ENCODE measurements at places on chromosomes 13 and 19. TPM values are rescaled to one million over a fixed set of nuclear protein-coding genes. Genes with fewer than 3 reads are reported as not detected.

The LRRC4B gene
- total RNA-seq, result 78.3 TPM

The CRX gene
- total RNA-seq, result not detected

The ZIC2 gene
- 2.4 TPM for total RNA-seq

The CYP4F2 gene
- total RNA-seq, result not detected

The SUPT20H gene
- total RNA-seq, result 62.0 TPM

The TNPO2 gene
- 68.5 TPM for total RNA-seq

The CLDN10 gene
- 4.5 TPM for total RNA-seq

GRCh38 chr19:54451331-54451871, 2.4 kb downstream of the LENG8 start:
- DNase-seq, result no peak

DNA sequence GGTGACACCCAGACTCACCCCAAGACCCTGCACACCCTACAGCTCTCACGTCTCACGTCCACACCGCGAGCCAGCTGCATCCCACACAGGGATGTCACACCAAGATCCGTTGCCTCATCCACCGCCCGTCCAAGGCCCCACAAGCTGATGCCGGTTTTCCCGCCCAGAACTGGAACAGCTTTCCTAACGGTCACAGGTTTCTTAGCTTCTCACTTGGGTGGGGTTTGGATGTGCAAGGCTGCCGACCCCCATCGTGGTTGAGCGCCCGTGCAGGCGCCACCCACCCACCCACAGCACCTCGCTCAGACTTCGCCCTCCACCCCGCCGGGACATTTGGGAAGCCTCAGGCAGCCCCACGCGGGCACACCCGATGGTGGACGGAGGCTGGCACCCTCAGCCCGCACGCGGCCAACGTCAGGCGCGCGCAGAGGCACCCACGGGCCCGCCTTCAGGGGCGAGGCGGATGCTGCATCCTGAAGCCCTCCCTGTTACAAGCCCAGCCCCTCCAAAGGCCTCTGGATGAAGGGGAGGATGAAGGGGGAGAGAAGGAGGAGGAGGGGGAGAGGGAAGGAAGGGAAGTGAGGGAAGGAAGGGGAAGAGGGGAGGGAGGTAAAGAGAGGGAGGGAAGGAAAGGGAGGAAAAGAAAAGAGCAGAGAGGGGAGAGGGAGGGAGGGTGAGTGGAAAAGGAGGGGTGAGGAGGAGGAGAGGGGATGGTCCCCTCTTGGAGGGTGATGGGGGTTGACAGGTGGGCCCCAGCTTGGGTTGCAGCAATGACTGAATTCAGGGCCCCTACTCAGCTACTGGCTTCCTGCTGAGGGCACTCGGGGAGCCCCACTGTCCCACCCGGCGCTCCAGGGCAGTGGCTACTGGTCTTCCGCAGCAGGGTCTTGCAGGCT, 12.8 kb downstream of the ONECUT3 start:
- no peak for DNase-seq

DNA sequence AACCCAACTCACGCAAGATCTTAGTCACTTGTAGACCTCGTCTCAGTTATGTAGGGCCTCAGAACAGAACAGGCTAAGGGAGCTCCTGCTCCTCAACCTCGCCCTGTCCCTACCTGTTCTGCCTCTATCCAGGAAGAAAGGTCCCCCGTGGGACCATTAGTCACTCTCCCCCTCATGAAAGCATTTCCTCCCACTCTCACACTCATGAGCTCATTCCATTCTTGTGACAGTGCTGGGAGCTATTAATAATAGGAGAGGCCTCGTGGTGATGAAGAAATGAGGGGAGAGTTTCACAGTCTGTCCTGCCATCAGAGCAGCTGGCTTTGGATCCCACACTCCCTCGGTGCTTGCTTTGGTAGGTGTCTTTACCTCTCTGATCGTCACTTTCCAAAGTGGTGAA, 10.2 kb downstream of the PPP2R1A start:
- no peak for DNase-seq

- no peak for DNase-seq
These were observed 30.1 kb downstream of the ZNF557 start for GRCh38 chr19:7099597-7099921.

- no peak for DNase-seq
These were observed 35.1 kb downstream of the ATP4B start for GRCh38 chr13:113622791-113623490.

DNA sequence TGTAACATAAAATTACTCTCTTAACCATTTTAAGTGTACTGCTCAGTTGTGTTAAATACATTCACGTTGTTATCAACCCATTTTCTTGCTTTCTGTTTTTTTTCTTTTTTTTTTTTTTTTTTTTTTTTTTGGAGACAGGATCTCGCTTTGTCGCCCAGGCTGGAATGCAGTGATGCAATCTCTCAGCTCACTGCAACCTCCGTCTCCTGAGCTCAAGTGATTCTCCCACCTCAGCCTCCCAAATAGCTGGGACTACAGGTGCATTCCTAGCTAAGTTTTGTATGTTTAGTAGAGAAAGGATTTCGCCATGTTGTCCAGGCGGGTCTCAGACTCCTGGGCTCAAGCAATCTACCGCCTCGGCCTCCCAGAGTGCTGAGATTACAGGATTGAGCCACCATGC, 42.5 kb upstream of the C13orf42 start:
- DNase-seq, result no peak

DNA sequence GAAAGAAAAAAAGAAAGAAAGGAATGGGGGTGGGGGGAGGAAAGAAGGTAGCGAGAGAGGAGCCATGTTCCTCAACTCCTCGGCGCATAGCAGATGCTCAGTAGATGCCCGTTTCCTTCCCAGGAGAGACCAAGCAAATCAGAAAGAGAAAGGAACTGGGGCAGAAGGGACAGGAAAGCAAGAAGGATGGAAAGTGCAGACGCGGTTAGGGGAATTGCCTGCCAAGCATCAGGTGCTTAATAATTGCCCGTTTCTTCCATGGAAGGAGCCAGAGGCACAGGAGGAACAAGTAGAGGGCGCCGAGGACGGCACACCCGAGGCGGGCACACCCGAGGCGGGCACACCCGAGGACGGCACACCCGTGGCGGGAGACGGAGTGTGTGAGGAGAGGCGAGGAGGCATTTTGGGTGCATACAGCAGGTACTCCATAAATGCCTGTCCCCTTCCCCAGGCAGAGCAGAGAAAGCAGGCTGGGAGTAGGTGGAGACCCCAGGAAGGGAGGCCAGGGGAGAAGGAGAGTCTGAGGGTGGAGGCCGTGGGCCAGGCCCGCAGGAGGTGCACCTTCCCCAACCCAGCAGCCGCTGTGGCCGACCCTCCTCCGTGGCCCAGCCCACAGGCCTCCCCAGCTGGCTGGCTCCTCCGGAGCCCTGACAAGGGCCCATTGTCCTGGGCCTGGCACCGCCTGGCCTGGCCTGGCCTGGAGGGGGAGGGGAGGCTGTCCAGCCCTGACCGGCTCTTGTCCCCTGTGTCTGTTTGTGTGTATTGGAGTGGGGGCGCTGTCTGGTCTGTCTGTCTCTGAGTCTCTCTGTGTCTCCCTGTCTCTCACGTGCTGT, 14.6 kb downstream of the JOSD2 start:
- DNase-seq, result peak; percentile 82

- no peak for DNase-seq
These were observed at the start of gene GJB2 for GRCh38 chr13:20192836-20193161. GJB2 (minus strand) TSS chr13:20192938; CDS start chr13:20189581, 3,357 bp downstream.

GRCh38 chr19:29759359-29759758, 44.3 kb upstream of the C19orf12 start:
- no peak for DNase-seq

DNA sequence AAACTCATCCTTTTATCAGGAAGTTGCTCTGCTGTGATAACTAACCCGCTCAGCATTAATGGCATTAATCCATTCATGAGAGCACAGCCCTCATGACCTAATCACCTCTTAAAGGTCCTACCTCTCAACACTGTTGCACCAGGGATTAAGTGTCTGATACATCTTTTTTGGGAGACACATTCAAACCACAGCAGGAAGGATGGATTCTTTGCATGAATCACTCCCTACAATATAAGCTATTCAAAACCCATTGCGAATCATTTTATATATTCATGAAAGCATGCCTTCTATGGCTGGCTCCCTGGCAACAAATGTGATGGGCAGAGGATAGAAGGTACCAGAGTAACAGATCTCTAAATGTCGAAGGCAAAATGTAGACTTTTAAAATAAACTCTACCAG, 27.6 kb downstream of the ARL11 start:
- DNase-seq, result no peak

DNA sequence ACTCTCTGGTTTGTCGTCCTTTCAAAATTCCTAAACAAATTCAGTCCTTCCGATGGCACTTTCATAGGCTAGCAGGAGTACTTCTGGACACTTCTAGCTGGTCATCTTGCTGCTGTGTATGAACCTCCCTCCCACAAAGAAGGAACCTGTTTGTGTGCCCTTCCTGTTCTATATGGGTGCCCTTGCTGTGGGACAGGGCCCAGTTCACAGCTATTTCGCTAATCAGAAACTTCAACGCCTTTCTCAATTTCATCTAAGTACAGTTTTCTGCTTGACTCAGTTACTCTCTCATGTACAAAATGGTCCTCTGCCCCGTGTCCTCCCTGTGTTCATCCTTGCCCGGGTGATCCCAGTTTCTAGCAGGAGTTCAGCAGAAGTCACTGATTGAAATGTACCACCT, 96.1 kb downstream of the STARD13 start:
- no peak for DNase-seq

GRCh38 chr19:57171551-57172081, 4.3 kb upstream of the DUXA start:
- DNase-seq, result peak; percentile 51

DNA sequence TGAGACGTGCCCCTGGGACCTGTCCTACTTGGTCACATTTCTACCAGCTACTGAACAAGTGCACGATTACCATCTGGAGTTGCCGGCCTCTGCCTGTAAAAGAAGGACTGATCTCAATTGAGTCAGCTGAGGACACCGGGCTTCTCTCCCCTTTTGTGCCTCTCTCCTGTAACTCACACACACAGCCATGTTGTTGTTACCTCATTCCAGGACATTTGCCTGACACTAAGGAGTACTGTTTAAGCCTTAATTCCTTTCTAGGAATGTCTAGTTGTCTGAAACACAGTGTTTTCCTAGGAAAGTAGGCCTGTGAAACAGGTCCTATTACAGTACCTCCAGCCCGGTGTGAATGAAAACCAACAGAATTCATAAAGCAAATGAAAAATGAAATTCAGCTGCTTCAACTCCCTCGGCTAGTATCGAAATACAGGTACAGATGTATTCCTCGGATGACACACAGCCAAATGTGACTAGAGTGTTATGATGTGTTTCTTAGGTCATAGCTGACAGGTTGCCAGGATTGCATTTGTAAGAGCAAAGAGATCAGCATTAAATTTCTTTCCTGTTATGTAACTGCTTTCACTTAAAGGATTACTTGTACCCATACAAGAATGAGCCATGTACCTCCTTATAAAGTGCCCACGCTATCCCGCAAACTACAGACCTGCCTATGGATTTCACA, 152.0 kb upstream of the IRS2 start:
- DNase-seq, result no peak

DNA sequence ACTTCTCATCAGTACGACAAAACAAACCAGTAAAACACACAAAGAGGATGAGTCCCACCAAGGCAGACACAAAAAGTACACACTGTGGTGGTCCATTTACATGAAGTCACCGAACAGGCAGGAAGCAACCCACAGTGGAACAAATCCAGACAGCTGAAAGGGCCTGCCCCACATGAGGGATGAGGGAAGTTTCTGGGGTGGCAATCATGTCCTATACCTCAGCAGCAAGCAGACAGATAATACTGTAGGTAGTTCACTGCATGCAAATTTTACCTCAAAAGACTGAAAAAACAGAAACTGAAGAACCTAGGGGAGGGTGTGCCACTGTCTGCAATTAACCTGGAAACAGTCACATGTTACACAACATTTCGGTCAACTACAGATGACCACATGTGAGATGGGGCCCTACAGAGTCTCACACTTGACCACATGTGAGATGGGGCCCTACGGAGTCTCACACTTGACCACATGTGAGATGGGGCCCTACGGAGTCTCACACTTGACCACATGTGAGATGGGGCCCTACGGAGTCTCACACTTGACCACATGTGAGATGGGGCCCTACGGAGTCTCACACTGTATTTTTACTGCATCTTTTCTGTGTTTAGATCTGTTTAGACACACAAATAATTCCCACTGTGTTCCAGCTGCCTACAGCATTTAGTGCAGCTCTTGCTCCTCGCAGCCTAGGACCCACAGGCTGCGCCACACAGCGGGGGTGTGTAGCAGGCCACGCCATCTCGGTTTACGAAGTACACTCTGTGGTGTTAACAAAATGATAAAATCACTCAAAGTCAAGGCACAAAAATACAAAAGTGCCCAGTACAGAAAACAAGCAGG, 22.2 kb downstream of the PCID2 start:
- DNase-seq, result no peak

GRCh38 chr19:40600570-40601133, 517 bp upstream of the LTBP4 start:
- DNase-seq, result no peak

DNA sequence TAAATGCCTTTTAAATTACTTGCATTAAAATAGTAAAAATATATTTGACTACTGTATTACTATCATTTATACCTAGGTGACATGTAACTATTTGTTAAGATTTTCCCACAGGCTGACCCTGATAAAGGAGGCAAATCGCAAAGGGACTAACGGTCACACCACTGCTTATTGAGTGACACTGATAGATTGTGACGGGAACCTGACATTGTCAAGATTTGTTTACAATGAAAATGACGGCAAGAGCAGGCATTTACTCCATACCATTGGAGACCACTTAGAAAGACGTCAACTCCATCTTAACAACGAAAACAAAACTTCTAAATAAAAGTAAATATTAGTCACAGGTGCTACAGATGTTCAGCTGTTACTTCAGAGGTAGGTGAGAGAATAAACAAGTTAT, 289.0 kb downstream of the DACH1 start:
- no peak for DNase-seq

GRCh38 chr13:44652962-44653660, 77.0 kb upstream of the TSC22D1 start:
- no peak for DNase-seq

DNA sequence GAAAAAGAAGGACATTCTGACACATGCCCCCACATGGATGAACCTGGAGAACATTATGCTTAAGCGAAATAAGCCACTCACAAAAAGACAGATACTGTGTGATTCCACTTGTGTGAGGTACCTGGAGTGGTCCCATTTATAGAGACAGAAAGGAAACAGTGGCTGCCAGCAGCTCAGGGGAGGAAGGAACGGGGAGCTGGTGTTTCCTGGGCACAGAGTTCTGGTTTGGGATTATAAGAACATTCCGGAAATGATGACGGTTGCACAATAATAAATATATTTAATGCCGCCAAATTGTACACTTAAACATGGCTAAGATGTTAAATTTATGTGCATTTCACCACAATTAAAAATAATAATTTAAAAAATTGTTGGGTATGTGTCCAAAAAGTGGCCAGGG, 33.0 kb downstream of the SERP2 start:
- DNase-seq, result no peak

GRCh38 chr13:24053519-24054251, 106.8 kb upstream of the SPATA13 start:
- DNase-seq, result peak; percentile 56

- no peak for DNase-seq
These were observed 115.1 kb upstream of the CACNA1A start for GRCh38 chr19:13621413-13621812.

DNA sequence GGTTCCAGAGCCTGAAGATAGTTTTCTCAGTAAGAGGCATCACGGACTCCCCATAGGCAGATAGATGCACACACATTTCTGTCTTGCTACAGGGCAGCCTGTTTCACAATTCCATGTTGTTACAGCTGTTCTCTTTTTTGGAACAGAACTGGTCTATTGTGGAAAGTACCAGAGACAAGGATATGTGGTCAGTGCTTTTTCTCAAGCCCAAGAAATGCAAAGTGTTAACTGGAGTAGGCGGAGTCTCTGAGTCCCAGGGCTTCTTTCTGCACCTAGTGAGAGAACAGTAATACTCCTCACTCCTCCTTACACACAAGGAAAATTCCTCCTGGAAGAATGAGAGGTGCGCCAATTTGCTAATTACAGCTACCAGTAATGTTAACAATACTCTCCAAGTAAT, 141.6 kb upstream of the ARGLU1 start:
- DNase-seq, result no peak
